ENCODE measurements at places on chromosomes 2 and 18. TPM values are rescaled to one million over a fixed set of nuclear protein-coding genes. Genes with fewer than 3 reads are reported as not detected.

GRCh38 chr18:70124139-70124538 lies 81.3 kb downstream of the RTTN start:
- DNase-seq: no peak

DNA sequence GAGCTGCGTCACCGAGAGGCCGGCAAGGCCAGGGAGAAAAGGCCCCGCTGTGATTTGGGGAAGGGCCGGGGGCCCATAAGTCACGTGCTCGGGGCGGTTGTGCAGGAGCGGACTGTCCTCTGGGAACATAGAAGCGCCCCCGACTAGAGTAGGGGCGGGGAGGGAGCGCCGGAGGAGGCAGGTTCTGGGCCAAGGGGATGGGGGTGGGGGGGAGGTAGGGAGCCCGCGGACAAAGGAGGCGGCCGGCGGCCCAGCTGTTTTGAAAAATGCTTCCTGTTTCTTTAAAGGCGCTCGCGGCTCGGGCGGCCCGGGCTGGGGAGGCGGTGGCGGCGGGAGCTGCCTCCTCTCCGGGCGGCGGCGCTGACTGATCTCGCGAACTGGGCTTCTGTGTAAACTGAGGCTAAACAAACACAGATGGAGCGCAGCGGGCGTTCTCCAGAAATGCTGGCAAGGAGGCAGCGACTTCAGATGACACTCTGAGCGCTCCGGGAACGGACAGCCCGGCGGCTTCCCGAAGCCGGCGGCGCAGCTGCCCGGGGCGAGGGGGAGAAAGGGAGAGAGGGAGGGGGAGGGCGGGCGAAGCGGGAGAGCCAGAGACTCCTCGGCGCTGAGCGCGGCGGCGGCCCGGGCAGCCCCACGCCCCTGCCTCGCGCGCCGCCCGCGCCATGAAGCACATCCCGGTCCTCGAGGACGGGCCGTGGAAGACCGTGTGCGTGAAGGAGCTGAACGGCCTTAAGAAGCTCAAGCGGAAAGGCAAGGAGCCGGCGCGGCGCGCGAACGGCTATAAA lies at the start of gene ATOH8:
ATOH8 (plus strand) TSS at position 467 of the 788 bp plus-strand sequence; CDS start at position 666, 199 bp downstream.
- DNase-seq: no peak

GRCh38 chr2:109400102-109400501 lies 213.7 kb downstream of the SEPTIN10 start:
- no peak for DNase-seq

- DNase-seq: no peak
Measured at GRCh38 chr2:179675435-179675834, 186.0 kb downstream of the ZNF385B start.

GRCh38 chr2:239693761-239694415 lies 293.1 kb upstream of the HDAC4 start:
- no peak for DNase-seq

DNA sequence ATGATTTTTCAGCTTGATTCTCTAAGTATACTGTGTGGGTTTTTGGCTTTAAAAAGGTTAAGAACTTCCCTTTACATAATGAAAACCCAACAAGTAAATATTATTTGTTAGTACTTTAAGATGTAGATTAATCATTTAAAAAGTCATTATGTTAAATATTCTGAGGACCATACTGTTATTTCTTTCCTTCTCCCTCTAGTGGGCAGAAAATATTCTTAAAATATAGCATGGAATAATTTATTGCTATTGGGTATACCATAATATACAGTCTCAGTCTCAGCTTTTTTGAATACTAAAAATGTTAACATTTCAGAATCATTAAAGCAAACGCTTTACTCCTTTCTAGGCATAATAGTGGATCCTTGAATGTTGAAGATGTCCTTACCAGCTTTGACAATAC lies 28.1 kb downstream of the CAMKMT start:
- no peak for DNase-seq

DNA sequence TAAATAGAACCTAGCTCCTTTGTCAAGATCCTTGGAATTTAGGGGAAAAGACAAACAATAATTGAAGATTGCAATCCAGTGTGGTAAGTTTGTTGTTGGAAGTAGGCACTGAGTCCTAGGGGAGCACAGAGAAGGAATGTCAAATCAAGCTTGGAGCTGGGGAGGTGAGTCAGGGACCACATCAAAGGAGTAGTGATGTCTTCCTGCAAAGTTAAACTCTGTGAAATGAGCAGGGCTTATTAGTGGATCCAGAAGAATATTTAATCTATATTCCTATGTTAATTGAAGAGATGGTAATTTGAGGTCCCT lies 41.7 kb upstream of the NABP1 start:
- DNase-seq: no peak

DNA sequence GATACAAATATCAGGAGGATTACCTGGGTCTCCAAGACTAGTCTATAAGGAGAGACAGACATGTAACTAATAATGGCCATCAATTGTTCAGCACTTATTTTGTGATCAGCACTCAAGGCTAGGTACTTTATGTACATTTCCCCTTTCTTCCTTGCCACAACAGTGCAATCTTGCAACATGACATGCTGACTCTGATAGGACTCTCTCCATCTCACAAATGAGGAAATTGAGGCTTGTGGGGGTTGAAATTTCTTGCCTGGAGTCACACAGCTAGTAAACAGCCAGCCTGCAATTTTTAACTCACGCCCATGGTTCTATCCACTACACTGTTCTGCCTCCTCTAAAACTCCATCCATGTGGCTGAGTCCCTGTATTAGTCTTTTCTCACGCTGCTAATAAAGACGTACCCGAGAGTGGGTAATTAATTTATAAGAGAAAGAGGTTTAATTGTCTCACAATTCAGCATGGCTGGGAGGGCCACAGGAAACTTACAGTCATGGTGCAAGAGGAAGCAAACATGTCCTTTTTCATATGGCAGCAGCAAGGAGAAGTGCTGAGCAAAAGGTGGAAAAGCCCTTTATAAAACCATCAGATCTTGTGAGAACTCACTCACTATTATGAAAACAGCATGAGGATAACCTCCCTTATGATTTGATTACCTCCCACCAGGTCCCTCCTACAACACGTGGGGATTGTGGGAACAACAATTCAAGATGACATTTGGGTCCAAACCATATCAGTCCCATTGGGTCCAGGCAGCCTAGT lies 302.4 kb downstream of the PLCL1 start:
- no peak for DNase-seq

DNA sequence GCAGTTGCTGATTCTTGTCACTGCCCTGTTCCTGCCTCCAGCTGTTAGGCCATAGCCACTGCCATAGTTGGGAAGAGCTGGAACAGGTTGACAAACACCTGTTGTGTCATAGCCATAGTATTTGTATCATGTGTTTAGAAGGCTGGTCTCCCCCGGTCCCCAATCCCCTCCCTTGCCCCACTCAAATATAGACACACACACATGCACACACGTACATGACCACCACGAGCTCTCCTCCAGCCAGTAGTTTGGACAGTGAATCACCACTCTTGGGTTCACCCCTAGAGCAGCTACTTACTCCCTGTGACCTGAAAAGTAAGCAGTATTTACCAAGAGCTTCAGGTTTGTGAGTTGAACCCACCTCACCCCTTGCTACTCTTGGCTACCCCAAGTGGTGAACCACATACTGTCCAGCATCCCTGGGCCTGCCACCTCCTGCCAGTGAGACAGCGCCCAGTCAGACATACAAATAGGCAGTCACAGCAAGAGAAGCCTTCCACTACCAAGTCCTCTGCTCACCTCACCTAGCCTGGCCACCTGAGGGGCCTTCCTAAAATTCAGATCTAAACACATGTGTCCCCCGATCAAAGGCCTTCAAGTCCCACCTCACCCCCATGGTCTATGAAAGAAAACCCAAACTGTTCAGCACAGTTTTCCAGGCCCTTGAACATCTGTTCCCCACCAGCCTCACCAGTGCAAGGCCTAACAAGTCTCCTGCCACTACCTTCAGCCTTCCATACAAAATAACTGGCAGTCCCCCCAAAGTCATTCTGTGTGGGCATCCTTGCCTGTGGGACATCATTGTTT lies 7.1 kb downstream of the PCBP1 start:
- no peak for DNase-seq

- DNase-seq: no peak
Measured at GRCh38 chr18:59159986-59160385, 20.3 kb downstream of the SEC11C start.

DNA sequence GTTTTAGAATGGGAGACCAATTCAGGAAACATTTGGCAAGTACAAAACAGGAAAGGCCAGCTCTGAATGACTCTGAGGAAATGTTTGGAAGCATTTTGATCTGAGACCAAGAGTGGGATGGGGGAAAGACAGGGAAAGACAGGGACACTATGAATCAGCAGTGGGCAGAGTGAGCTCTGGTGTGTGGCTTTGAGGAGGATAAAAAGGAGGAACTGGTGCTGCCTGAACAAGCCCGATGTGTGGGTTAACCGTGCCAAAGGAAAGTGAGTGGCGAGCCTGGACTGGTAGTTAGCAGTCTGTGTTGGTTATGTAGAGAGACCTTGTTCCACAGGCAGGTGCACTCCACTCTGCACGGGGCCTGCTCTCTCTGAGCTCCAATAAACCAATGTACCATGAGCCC lies 5.3 kb downstream of the MFSD6 start:
- DNase-seq: no peak

DNA sequence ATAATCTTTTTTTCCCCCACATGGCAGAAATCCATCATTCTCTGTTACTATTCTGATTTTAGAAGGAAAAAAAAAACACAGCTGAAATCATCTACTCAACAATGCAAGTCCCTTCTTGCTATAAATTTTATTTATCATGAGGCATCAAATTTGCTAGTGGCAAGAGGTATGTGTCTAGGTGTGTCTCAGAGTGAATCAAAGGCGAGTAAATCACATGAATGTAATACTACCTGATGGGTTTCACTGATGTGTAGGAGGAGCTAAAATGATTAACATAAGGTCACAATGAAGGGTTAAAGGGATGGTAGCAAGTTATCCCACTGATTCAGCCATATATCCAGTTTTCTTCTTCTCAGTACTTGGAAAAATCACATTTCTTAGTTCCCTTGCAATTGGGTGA lies 24.5 kb upstream of the PELI1 start:
- no peak for DNase-seq

DNA sequence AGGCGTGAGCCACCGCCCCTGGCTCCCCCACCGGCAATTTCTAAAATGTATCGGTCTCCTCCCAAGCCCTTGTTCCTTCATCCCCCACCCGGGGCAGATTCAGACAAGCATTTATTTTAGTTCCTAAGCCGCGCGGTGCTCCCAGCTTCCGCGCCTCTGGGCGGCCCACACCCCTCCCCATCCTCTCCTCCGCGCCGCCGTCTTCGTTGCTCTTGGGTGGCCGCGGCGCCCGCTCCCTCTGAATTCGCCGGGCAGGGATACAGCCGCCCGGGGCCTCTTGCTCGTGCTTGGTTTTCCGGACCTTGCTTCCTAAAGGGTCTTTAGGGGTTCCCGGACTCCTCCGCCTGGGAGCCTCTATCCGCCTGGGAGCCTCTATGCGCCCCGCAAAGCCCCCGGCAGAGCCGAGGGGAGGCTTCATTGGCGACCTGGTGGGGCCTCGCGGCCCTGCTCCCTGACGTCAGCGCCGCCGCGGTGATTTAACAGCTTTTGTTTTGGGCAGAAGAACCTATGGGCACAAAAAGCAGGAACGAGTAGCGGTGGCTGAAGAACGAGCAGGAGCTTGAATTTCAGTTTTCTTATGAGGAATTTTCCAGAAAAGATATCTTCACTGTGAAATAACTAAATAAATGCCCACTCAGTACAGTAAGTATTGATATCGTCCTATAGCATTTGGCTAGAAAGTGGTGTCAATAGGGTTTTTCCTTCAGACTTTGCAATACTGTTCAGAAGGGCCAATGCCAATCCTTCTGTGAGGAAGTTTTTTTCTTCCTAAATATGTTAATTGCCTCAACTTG lies 37.3 kb downstream of the PRKRA start:
- DNase-seq: peak; percentile 79

DNA sequence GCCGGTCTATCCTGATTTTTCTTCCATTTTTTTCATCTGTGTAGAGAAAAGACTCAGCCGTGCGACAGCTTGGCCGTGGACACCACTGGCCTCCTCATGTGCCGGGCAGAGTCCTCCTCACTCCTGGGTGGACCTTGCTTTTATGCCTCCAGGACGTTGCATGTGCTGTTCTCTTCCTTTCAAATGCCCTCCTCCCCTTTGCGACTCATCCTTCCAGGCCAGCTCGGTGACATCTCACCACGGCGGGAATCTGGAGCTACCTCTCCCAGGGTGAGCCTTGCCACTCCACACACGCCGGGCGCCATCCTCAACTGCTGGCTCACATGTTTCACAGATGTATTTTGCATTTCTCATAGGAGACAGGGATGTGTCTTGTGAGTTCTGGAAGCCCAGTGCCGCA lies 198.5 kb upstream of the HDAC4 start:
- DNase-seq: peak; percentile 62

DNA sequence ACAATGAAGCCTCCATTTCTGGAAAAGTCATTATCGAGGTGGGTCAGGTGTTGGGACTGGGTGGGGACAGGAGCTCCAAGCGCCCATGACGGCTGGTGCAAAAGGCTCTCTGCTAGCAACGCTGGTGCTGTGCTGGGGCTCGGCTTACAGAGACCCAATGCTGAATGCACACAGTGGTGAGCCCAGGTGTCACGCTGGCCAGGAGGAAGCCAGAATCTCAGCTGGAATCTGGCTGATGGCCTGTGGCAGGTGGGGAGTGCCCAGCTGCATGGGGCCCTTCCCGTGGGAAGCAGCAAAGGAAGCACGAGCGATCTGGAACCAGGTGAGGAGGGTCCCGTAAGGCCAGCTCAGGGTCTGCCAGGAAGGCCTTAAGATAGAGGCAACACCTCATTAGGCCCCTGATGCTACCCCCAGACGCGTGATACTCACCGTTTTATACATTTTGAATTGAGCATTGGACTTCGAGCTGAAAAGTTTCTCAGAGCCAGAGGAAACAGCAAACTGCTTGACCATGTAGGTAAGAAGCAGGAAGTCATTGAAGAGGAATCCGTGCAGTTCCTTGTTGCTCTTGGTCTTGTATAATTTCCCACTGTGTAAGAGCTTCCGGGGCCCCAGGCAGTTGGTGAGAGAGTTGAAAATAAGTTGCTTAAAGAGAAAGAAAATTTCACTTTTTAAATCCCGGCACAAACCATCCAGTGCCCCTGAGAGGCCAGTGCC lies 34.7 kb downstream of the FAM228A start:
- no peak for DNase-seq

- no peak for DNase-seq
Measured at GRCh38 chr2:233402346-233402745, 48.1 kb downstream of the DGKD start.

- DNase-seq: no peak
Measured at GRCh38 chr2:135802350-135802749, 34.6 kb downstream of the LCT start.

DNA sequence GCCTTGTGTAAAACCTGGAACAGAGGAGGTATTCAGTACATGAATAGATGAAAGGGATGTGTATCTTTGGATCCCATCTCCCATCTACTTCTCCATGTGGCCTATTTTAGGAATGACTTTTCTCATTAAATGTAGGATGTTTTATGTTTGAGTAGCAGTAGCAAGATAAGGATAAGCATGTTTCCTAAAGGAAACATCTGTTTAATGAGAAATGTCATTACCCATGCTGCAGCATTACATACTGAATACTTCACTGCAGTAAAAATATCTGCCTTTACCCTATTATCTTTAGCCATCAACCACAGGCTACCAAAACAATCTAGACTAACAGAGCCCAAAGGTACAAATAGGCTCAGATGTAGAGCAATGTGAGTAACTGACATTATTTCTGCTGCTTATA lies 419.2 kb upstream of the CYRIA start:
- no peak for DNase-seq

GRCh38 chr2:238134393-238134785 lies 4.1 kb upstream of the KLHL30 start:
- DNase-seq: no peak

GRCh38 chr2:192128655-192129054 lies 66.1 kb downstream of the TMEFF2 start:
- DNase-seq: no peak

The STPG4 gene
- not detected for total RNA-seq

The ZC3H6 gene
- total RNA-seq: 5.5 TPM

The IGFBP5 gene
- 245 TPM for total RNA-seq

The RAB6D gene
- total RNA-seq: 0.56 TPM

The IL36A gene
- not detected for total RNA-seq

The CFC1 gene
- total RNA-seq: 25.5 TPM
